ENCODE measurements at places on chromosomes 1 and 21.

- no peak overlapping the region for H3K27ac ChIP-seq
- H3K4me3 ChIP-seq: no peak overlapping the region
- no peak for DNase-seq
- no peaks in the 10 kb centered on the region for H3K4me1 ChIP-seq
Measured at GRCh38 chr21:46661211-46661625, 25.7 kb downstream of the PRMT2 start.

GRCh38 chr1:7954683-7955082 lies 6.8 kb upstream of the PARK7 start:
- no peaks in the 10 kb centered on the region for H3K36me3 ChIP-seq
- no peak overlapping the region for H3K4me3 ChIP-seq
- no peak for DNase-seq
- H3K4me1 ChIP-seq: no peaks in the 10 kb centered on the region

GRCh38 chr1:155514582-155515187 lies 47.9 kb downstream of the ASH1L start:
- peaks cover 3% of the 10 kb centered on the region for H3K36me3 ChIP-seq
- no peak for DNase-seq
- no peak overlapping the region for H3K27ac ChIP-seq
- H3K4me3 ChIP-seq: no peak overlapping the region
- no peaks in the 10 kb centered on the region for H3K27me3 ChIP-seq
- H3K4me1 ChIP-seq: no peaks in the 10 kb centered on the region

DNA sequence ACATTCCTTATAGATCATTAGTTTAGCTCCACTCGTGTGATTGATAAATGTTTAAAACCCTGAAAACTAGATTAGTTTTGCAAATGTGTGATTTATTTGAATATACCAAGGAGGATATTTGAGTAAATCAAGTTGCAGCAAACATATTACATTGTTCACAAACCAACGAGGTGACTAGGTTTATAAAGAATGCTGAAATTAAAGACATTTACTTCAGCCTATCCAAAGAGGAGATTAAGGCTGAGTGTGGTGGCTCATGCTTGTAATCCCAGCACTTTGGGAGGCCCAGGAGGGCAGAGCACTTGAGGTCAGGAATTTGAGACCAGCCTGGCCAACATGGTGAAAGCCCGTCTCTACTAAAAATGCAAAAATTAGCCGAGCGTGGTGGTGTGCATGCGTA lies 34.1 kb downstream of the VTCN1 start:
- no peak overlapping the region for H3K4me3 ChIP-seq
- no peak for DNase-seq
- H3K36me3 ChIP-seq: no peaks in the 10 kb centered on the region
- no peaks in the 10 kb centered on the region for H3K4me1 ChIP-seq
- no peaks in the 10 kb centered on the region for H3K27me3 ChIP-seq
- no peak overlapping the region for H3K27ac ChIP-seq

- peak; percentile 72 for DNase-seq
- H3K36me3 ChIP-seq: no peaks in the 10 kb centered on the region
- peaks cover 24% of the 10 kb centered on the region for H3K4me1 ChIP-seq
- no peaks in the 10 kb centered on the region for H3K27me3 ChIP-seq
- H3K27ac ChIP-seq: no peak overlapping the region
Measured at GRCh38 chr1:162035241-162035640, 11.6 kb upstream of the OLFML2B start.

GRCh38 chr1:24101796-24102586 lies 9.9 kb downstream of the MYOM3 start:
- H3K4me3 ChIP-seq: no peak overlapping the region

DNA sequence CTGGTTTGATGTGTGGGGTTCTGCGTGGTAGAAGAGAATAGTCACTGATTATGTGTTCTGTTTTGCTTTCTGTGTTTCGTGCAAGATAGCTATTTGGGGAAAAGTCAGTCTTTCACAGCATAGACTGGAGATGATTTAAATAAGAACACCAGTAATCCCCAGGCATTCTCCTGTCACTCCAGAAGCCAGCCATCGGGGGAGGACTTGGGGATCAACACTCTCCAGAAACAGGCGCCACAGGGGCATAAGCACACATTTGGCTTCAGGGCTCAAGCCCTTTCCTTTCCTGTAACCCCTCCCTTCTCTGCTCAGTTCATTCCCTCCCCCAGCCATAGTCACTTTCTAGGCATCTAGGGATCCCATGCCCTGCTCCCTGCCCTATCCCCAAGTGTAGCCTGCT lies 97.3 kb upstream of the BEND5 start:
- no peaks in the 10 kb centered on the region for H3K27me3 ChIP-seq
- no peak overlapping the region for H3K4me3 ChIP-seq
- no peak for DNase-seq

GRCh38 chr1:101101360-101101759 lies 75.8 kb upstream of the DPH5 start:
- H3K4me1 ChIP-seq: 0 out of 2 replicates have a peak, but pooled peaks cover 3% of the 10 kb centered on the region
- H3K4me3 ChIP-seq: no peak overlapping the region
- peak; percentile 23 for DNase-seq
- no peak overlapping the region for H3K27ac ChIP-seq

DNA sequence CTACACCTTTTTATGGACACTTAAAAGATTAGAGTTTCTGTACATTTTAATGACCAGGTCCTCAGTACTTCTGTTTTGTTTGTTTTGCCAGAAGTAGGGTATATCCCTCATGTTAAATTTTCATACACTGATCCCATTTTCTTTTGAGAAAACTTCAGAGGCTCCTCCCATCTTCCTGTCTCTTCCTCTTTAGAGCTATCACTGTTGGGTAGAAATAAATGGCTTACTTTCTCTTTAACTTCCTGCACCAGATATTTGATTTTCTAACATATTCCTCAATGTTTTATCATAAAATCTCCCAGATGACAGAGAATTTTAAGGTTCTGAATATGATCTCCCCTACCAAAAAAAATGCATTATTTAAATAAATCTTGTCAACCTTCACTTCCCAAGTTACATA lies 23.4 kb downstream of the VAV3 start:
- no peaks in the 10 kb centered on the region for H3K36me3 ChIP-seq
- peaks cover 13% of the 10 kb centered on the region for H3K4me1 ChIP-seq
- no peak overlapping the region for H3K27ac ChIP-seq
- no peak for DNase-seq

DNA sequence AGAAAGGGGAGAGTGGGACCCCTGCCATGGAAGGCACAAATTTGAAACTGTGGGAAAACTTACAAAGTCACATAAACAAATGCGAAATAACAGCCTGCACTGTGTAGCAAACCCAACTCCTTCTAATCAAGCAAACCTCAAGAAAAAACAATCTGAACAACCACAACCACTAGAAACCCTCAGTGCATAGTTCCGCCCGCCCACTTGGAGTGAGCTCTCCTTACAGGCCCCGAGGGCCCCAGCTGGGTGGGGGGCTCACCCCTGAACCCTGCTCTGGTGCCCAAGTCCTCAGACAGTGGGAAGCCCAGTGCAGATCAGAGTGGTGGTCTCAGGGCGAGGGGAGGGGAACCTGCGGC lies 931 bp upstream of the MXRA8 start:
- no peaks in the 10 kb centered on the region for H3K36me3 ChIP-seq
- H3K4me1 ChIP-seq: peaks cover 33% of the 10 kb centered on the region
- DNase-seq: no peak
- no peak overlapping the region for H3K4me3 ChIP-seq

DNA sequence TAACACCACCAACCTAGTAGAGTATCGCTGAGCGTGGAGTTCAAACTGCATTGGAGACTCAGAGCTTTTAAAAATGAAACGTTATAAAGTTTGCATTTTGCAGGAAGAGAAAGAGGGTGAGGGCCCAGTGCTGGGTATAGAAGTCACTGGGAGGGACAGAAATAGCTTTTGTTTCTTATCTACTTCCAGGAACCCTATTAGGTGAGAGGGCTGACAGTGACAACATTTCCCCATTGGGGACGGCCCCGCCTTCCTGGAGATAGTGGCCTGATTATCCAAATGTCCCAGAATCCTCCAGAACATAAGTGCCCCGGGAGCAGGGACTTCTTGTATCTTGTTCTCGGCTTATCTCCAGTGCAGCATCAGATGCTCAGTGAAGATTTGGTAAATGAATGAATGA lies 574.9 kb downstream of the PTPRU start:
- no peaks in the 10 kb centered on the region for H3K4me1 ChIP-seq
- H3K4me3 ChIP-seq: no peak overlapping the region
- no peaks in the 10 kb centered on the region for H3K36me3 ChIP-seq
- peaks cover 10% of the 10 kb centered on the region for H3K27me3 ChIP-seq

DNA sequence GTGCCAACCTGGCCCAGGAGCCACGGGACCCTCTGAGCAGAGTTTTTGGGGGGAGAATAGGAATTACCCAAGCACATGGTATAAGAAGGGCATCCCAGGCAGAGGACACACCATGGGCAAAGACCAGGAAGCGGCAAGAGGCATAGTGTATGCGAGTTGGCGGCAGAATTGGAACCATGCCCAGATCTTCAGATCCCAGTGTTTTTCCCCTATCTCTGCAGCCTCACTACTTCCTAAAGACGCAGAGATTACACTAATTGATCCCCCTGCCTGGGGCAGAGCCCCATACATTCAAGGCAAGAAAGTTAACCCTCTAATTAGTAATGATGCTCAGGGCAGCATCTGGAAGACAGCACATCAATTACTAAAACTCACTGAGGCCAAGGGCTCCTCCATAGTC lies 48.2 kb downstream of the SYT2 start:
- no peak overlapping the region for H3K4me3 ChIP-seq
- no peaks in the 10 kb centered on the region for H3K27me3 ChIP-seq
- no peaks in the 10 kb centered on the region for H3K36me3 ChIP-seq
- H3K27ac ChIP-seq: no peak overlapping the region
- DNase-seq: no peak
- H3K4me1 ChIP-seq: no peaks in the 10 kb centered on the region

GRCh38 chr21:44255511-44255981 lies 6.2 kb downstream of the DNMT3L start:
- no peak for DNase-seq
- no peaks in the 10 kb centered on the region for H3K36me3 ChIP-seq
- no peak overlapping the region for H3K4me3 ChIP-seq
- H3K27ac ChIP-seq: no peak overlapping the region
- H3K27me3 ChIP-seq: no peaks in the 10 kb centered on the region

- H3K4me1 ChIP-seq: peaks cover 29% of the 10 kb centered on the region
- DNase-seq: peak; percentile 33
- H3K27me3 ChIP-seq: no peaks in the 10 kb centered on the region
- no peaks in the 10 kb centered on the region for H3K36me3 ChIP-seq
- H3K27ac ChIP-seq: peak overlapping the region; percentile 28
- no peak overlapping the region for H3K4me3 ChIP-seq
Measured at GRCh38 chr1:198919667-198920398, 281.0 kb downstream of the PTPRC start.

DNA sequence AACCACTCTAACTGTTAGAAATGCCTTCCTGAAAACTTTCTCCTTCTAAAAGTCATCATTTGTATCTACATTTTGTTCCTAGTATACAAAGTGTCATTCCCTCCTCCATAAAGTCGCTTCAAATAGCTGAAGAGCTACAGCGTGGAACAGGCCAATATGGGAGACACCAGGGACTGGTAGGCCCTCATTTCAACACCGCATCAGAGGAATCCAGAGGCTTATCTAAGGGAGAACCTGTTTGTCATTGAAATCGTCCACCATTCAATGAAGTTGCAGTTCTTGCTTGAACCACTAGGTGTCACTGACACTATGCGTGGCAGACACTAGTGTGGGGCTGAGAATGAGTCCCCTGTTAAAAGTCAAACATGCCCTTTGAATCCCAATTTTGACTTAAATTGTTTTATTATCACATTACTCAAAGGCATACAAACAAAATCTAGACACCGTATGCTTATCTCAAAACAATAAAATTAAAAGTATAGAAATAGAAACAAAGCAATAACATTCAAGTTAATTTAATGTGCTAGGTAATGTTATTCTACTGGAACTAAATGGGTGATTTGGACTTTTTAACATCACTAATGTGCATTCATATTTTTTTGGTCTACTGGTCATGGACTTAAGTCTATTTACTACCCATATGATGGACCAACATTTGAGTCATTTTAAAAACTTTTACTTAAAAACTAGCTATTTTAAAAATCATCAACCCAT lies 182.3 kb downstream of the FCRL5 start:
- no peak overlapping the region for H3K4me3 ChIP-seq
- H3K27ac ChIP-seq: no peak overlapping the region
- H3K36me3 ChIP-seq: no peaks in the 10 kb centered on the region
- H3K4me1 ChIP-seq: no peaks in the 10 kb centered on the region

GRCh38 chr1:93221913-93222312 lies 41.4 kb downstream of the CCDC18 start:
- no peak for DNase-seq
- no peaks in the 10 kb centered on the region for H3K4me1 ChIP-seq
- no peak overlapping the region for H3K27ac ChIP-seq
- H3K4me3 ChIP-seq: no peak overlapping the region

GRCh38 chr1:160626509-160627342 lies 20.1 kb downstream of the SLAMF1 start:
- DNase-seq: no peak
- H3K27ac ChIP-seq: no peak overlapping the region
- H3K4me3 ChIP-seq: no peak overlapping the region
- H3K27me3 ChIP-seq: peaks cover 91% of the 10 kb centered on the region

DNA sequence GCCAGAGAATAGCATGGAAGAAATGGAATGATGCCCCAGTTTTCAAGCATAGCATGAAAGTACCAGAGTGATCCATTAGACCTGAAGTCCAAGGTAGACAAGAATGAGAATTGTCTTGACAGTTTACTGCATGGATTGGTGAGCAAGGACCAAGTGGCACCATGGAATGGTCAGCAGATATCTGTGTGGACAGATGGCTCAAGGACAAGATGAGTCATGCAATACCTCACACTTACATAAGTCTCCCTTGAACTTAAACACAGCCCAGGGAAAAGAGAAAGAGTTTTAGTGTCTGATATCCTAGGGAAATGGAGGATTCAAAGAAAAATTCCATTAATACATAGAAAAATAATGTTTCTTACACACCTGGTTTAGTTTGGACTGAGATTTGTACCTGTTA lies 195.2 kb downstream of the MRPL39 start:
- H3K27ac ChIP-seq: no peak overlapping the region
- no peak overlapping the region for H3K4me3 ChIP-seq
- no peaks in the 10 kb centered on the region for H3K36me3 ChIP-seq
- H3K27me3 ChIP-seq: no peaks in the 10 kb centered on the region

DNA sequence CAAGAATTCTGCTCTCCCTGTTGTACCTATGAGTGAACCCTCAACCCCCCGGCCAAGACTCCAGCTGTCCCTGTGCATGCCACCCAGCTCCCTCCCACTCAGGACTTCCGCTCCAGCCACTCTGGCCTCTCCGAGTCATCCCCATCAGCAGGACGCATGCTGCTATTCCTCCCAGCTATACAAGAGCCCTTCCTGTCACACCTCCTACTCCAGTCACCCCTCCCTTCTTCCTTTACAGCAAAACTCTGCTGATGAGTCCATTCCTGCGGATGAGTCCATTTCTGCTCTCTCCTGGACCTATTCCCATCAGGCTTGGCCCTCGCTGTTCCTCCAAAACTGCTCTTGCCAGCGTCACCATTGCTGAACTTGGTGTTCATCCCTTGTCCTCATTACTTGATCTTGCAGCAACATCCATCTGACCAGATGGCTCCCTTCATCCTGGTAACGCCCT lies 42.2 kb downstream of the H3-3A start:
- no peak overlapping the region for H3K4me3 ChIP-seq
- peak; percentile 65 for DNase-seq
- peaks cover 43% of the 10 kb centered on the region for H3K4me1 ChIP-seq
- H3K27ac ChIP-seq: no peak overlapping the region
- H3K27me3 ChIP-seq: no peaks in the 10 kb centered on the region

Data from PC-3 (cell line).